ENCODE measurements at places on chromosomes 11 and 22. TPM values are rescaled to one million over a fixed set of nuclear protein-coding genes. Genes with fewer than 3 reads are reported as not detected.

Gene LARGE2
- total RNA-seq: 111 TPM

Gene GRAP2
- not detected for total RNA-seq

Gene OR52E8
- total RNA-seq: not detected

Gene SNX32
- 1.1 TPM for total RNA-seq

- H3K36me3 ChIP-seq: no peaks in the 10 kb centered on the region
- peak overlapping the region; percentile 79 for H3K4me3 ChIP-seq
- DNase-seq: no peak
- peaks cover 3% of the 10 kb centered on the region for H3K4me1 ChIP-seq
Observed at GRCh38 chr11:133957900-133958299, 1.1 kb upstream of the IGSF9B start.
